ENCODE measurements at places on chromosomes 12 and 14. TPM values are rescaled to one million over a fixed set of nuclear protein-coding genes. Genes with fewer than 3 reads are reported as not detected.

DNA sequence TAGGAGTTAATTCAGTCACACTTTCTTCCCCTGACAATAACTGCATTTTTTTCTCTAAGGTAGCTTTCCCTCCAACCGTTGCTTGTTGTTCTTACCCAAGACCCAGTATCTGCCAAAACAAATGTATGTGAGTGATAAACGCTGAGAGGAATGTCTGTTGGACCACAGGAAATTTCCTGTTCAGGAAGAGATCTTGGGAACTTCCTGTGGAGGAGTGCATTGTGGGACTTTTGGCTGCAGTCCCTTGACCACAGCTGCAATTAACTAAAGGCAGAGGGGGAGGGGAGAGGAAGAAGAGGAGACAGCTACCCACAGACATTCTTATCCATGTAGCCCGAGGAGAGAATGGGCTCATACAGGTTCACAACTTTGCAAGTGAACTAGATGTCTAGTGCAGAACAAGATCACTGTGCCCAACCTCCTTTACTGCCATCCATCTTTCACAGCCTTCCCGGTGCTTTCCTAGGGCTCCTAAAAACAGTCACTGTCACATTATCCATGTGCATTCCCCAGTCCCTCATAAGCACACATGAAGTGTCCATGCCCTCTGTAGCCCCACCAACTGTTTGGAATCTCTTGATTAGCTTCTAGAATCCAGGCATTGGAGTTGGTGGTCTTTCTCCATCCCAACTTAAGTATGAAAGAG, 149.5 kb downstream of the ETV6 start:
- H3K4me1 ChIP-seq: peaks cover 47% of the 10 kb centered on the region
- DNase-seq: no peak
- no peaks in the 10 kb centered on the region for H3K27me3 ChIP-seq
- H3K4me3 ChIP-seq: no peak overlapping the region
- H3K27ac ChIP-seq: no peak overlapping the region

DNA sequence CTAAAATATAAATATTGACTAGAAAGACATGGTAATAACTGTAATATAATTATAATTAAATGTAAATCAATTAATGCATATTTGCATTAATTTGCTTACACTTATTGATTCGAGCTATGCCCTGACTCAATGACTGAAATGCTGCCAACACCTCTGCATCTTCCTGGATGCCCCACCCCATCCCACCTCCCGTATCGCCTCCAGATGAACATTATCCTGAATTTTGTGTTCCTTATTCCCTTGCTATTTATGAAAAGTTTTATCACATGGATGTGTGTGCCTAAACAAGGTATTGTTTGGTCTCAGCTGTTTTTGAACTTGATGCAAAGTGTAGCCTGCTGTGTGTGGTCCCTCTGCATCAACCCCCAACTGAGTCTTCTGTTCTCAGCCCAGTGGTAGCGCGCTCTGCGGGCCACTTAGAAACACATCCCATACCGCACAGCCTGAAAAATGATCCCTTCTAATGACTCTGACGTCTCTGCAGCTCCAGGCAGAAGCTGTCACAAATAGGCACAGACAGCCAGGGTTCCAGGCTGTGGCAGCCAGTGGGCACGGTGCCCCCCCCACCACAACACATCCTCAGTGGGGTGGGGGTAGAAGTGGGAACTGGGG, 96.5 kb downstream of the PRMT8 start:
- H3K4me1 ChIP-seq: peaks cover 11% of the 10 kb centered on the region
- DNase-seq: no peak
- no peak overlapping the region for H3K27ac ChIP-seq
- no peak overlapping the region for H3K4me3 ChIP-seq

HECTD4 gene
- total RNA-seq: 54.5 TPM

DHRS4 gene
- total RNA-seq: 8.6 TPM

Measured in Caco-2 (cell line).